ENCODE measurements at places on chromosomes 12 and 14.

DNA sequence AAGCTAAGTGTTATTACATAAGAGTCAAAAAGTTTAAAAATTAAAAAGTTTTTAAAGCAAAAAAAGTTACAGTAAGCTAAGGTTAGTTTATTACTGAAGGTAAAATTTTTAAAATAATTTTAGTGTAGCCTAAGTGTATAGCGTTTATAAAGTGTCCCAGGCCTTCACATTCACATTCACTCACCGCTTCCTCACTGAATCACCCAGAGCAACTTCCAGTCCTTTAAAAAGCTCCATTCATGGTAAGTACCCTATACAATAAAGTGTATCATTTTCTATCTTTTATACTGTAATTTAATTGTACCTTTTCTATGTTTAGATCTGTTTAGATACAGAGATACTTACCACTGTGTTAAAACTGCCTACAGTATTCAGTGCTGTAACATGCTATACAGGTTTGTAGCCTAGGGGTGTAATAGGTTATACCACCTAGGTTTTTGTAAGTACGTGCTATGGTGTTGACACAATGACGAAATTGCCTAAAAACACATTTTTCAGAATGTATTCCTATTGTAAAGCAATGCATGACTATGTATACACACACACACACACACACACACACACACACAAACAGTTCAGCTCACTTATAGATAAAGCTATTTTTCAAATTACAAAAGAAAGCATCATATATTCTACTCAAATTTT, 3.7 kb downstream of the CLEC14A start:
- no peak for DNase-seq

DNA sequence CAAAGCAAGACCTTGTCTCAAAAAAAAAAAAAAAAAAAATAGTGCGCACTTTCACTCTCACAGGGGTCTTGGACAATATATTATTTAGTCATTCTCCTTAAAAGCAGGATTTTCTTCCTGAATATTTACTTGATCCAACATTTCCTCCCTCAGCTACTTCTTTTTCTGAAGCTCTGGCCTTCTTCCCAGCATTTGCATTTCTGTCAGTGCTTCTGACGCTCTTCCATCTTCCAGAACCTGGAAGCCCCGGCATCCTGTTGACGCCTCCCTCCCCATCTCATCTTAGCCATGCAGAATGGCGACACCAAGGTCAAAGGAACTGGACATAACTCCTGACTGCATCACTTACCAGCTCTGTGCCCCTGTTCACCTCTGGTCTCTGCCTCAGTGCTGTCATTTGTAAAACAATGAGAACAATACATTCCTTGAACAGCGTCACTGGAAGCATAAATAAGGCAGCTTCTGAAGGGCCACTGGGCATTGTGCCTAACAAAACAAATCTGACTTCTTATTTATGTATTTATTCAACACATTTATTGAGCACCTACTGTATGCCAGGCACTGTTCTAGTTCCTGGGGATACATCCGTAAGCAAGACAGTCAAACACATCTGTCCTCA, 90.9 kb upstream of the MDM1 start:
- no peak for DNase-seq

GRCh38 chr14:101225157-101226152, 321.9 kb upstream of the RTL1 start:
- no peak for DNase-seq

DNA sequence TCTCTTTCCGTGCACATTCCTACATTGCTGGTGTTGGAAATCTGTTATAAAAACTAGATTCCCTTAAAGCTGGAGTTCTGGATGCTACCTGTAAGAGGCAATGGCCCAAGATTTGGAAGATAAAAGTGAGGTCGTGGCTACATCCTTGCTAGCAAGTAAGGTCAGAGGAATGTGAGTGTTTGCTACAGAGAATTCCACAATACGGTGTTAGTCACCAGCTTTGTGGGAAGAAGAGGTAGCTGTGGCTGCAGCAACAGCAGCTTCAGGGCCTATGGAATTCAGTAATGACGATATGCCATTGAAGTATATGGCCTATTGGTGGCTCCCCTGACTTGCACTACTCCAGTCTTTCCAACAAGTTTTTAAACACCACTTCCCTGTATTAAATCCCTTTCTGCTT, 227.7 kb upstream of the TMEM260 start:
- DNase-seq = no peak

DNA sequence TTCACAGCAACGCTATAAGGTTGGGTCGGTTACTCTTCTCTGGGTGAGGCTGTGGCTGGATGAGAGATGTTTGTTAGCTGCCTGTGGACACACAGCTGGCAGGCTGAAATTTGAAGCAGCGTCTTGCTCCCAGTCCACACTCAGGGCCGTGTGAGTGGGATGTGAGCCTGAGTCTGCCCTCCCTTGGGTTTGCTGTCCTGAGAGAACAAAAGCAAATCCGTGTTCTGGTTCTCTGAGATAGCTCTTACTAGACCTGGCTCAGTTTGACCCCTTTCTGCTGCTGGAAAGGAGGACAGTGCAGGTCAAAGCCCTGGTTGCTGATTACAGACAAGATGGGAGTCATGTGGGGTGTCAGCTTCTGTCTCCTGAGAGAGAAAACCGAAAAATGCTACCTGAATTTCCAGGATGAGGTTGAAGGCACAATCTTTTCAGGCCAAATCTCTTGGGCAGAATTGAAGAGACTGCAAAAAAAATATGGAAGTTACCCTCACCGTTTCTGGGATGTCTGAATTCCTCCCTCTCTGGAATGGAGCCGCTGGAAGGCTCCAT, 270.8 kb downstream of the ZFP36L1 start:
- DNase-seq = no peak
